DMS79 treated with DMSO at 0.1 percent for 48 hours (cell line): ENCODE measurements at places on chromosomes 6 and 20.

DNA sequence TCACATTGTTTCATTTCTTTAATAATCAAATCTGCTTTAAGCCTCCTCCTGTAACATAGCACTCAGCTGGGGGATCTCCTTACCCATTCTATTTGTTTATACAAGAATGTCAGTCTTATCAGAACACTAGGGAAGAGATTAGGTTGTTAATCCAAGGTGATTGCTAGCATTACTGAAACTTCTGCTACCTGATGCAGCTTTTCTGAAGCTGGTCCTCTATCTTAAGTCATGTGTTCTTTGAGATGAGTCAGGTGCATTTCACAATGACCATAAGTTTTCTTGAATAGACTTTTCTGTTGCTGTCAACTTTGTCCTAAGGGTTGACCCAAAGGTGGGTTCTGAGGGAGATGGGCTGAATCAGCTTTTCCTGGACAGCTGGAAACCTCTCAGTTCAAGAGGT is 60.7 kb upstream of the SYNCRIP start:
- no peak for DNase-seq

GRCh38 chr6:155001482-155001881 is 6.4 kb downstream of the TIAM2 start:
- no peak for DNase-seq

DNA sequence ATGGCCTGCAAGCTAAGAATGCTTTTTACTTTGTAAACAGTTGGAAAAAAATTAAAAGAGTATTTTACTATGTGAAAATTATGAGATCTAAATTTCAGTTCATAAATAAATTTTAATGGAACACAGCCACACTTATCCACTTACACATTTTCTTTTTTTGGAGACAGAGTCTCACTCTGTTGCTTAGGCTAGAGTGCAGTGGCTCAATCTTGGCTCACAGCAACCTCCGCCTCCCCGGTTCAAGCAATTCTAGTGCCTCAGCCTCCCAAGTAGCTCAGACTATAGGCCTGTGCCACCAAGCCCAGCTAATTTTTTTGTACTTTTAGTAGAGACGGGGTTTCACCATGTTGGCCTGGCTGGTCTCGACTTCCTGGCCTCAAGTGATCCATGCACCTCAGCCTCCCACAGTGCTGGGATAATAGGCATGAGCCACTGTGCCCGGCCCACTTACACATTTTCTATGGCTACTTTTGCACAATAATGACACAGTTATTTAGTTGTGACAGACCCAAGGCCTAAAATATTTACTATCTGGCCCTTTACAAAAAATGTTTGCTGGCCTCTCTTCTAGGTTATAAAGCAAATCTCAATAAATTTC is 109.6 kb downstream of the INSM1 start:
- no peak for DNase-seq

DNA sequence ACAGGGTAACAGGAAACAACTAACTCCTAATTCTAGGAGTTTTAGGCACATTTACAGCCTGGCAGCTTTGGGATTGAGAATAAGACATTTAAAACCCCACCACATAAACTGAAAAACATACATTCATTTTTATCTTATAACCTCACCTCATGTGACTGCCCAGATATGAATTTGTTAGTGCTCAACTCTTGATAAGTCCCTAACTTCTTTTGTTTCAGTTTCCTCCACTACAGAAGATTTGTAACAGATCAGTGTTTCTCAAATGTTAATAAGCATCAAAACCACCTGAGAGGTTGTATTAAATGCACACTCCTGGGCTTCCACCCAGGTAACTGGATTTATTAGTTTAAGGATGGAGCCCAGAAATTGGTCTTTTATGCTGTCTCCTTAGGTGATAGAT is 190.1 kb upstream of the ARID1B start:
- no peak for DNase-seq

GRCh38 chr6:154243793-154244750 is 112.5 kb downstream of the IPCEF1 start:
- no peak for DNase-seq

DNA sequence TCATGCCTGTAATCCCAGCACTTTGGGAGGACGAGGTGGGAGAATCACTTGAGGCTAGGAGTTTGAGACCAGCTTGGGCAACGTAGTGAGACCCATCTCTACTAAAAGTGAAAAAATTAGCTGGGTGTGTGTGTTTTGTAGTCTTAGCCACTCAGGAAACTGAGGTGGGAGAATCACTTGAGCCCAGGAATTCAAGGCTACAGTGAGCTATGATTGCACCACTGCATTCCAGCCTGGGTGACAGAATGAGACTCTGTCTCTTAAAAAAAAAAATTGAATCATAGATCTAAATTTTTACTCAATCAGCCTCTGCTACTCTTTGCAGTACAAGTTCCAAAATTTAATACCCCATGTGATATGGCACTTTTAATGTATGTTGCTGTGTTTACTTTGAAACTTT is 121.6 kb downstream of the ARMC2 start:
- DNase-seq = no peak

GRCh38 chr6:166938704-166939103 is 17.6 kb downstream of the RNASET2 start:
- no peak for DNase-seq

- DNase-seq = no peak
Observed at GRCh38 chr6:105587349-105588122, 184.7 kb upstream of the PREP start.

DNA sequence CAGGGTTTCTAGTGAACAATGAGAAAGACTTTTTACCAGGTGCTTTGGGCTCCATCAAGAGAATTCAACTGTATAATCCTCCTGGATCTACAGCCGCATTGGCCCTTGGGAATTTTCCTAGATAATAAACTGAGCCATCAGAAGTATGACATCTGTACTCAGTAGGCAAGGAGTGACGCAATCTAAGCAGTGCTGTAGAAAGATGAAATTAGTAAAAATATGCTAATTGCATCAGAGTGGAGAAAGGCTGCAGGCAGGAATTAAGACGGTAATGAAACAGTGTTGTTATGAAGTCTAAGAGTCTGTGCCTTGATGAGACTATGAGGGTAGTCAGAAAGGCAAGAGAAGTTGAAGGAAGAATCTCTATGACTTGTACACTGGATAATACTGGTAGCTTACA is 507.9 kb upstream of the SOX4 start:
- DNase-seq = no peak

GRCh38 chr6:38099221-38099620 is 279.7 kb downstream of the ZFAND3 start:
- no peak for DNase-seq

- DNase-seq = no peak
Observed at GRCh38 chr6:159037756-159038290, 7.0 kb downstream of the TAGAP start.

- no peak for DNase-seq
Observed at GRCh38 chr6:139584599-139584998, 210.2 kb upstream of the CITED2 start.

GRCh38 chr6:31660381-31661261 is at the start of gene C6orf47:
TSS of gene C6orf47 (minus strand) at chr6:31660778. CDS start at chr6:31659947, 831 bp downstream.
- peak; percentile 73 for DNase-seq

DNA sequence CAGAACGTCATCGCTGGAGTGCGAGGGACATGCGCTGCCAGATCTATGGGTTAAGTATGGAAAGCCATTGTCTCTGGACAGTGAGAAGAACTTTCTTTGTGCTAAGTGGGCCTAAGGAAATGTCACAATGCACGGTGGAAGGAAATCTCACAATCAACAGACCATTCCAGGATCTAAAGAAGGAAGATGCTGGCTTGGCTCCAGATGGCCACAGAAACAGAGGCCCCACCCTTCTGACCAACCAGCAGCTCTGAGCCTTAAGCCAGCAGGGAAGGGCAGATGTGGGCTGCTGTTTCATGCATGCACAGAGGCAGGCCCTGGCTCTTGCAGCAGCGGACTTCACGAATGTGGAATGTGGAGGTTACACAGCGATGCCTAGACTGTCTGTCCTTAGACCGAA is 156.3 kb downstream of the SOBP start:
- DNase-seq = no peak

DNA sequence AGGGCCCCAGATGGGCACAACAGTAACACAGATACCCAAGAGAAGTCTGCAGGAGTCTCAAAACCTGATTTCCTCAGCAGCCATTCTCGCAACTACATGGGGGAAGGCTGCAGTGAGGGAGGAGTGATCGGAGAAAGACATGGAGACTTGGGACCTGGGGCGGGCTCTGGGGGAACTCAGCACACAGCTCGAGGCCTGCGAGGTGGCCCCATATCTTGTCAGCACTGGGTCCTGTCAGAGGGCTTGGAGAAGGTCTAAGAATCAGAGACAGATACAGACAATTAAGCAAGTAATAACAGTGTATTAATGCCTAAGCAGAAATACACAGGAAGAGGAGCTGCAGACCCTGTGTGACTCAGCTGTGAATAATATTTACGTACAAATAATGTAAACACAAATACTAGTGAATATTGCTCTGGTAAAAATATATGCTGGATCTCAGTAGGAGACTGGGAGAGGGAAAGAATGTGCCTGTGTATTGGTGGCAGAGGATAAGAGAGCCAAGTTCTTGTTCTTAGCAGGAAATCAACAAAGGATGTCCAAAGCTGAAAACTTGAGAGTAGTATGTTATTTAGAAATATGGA is 336.2 kb downstream of the ZFAND3 start:
- DNase-seq = no peak

DNA sequence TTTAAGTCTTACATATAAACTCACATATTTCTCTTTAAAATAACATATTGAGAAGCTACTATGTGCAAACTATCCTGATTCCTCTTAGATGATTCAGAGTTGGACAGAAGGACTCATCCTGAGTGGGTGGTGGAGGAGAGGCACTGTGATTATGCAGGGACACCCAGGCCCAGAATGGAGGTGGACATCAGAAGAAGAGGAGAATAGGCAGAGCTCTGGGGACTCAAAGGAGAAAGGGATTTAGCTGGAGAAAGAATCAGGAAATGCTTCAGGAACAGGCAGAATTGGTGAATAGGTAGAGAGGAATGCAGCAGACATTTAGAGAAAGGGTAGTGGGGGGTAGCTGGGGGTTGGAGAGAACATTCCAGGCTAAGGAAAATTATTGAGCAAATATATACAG is 17.4 kb downstream of the RCAN2 start:
- DNase-seq = no peak

GRCh38 chr6:156809034-156809433 is 31.9 kb downstream of the ARID1B start:
- no peak for DNase-seq

DNA sequence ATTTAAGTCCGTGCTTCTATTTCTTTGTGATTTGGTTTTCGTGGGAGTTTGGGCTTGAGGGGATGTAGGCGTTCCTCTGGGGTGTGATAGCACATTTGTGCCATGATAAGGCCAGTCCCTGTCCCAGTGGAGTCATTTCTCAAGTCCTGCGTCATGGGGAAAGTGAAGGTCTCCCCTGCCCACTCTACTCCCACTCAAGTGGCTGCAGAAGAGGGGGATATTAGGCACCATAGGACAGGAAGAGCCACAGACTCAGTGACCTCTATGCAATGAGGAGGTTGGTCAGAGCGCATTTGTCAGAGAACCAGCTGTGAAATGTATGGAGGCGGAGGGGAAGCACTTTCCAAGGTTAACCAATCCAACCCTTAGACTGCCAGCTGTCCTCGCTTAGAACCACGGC is 51.9 kb upstream of the EDN1 start:
- no peak for DNase-seq
